ENCODE measurements at places on chromosomes 6 and 20.

- no peak for DNase-seq
Measured at GRCh38 chr20:5820738-5821137, 70.5 kb downstream of the SHLD1 start.

- peak; percentile 44 for DNase-seq
Measured at GRCh38 chr6:19866985-19867627, 29.9 kb downstream of the ID4 start.

DNA sequence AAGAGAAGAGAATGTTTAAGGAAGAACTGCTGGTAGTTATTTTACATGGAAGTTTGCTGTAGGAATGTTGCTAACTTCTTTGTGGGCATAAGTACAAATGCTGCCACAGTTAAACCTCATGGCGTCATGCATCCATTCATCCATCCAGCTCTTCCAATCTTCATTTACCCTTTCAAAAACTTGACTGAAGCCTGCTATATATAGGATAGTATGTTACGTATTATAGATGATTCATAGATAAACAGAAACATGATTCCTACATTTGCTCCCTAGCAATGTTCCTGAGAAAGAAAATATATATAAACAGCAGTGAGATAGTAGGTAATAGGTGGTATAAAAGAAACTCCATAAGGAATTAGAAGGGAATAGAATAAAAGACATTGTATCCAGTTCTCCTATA, 93.7 kb downstream of the NDUFAF5 start:
- DNase-seq: no peak

GRCh38 chr6:152338335-152339125, 298.6 kb downstream of the SYNE1 start:
- DNase-seq: no peak

DNA sequence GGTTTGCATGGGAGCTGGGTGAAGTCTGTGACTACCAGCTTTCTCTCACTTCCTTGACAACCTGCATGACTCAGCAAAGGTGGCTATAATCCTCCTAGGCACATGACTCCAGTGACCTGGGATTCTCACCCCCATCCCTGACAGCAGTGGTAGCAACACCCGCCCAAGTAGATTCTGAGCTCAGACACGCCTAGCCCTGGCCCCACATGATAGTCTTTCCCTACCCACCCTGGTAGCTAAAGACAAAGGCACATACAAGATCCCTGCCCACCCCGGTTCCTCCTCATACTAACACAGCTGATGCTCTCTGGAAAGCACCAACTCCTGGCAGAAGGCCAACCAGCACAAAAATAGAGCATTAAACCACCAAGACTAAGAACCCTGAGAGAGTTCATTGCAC, 25.9 kb upstream of the CRISP1 start:
- no peak for DNase-seq

GRCh38 chr6:5486214-5486613, 224.9 kb downstream of the FARS2 start:
- no peak for DNase-seq

- no peak for DNase-seq
Measured at GRCh38 chr20:62362590-62362940, 4.5 kb downstream of the LAMA5 start.

GRCh38 chr6:10411971-10412460, 2.9 kb downstream of the TFAP2A start:
- no peak for DNase-seq

GRCh38 chr6:139881236-139881635, 506.8 kb upstream of the CITED2 start:
- DNase-seq: no peak

- no peak for DNase-seq
Measured at GRCh38 chr20:4571759-4572531, 149.8 kb upstream of the PRND start.

- no peak for DNase-seq
Measured at GRCh38 chr6:158796353-158796752, 22.8 kb downstream of the EZR start.

GRCh38 chr6:117227245-117227962, 38.0 kb upstream of the VGLL2 start:
- DNase-seq: peak; percentile 5

DNA sequence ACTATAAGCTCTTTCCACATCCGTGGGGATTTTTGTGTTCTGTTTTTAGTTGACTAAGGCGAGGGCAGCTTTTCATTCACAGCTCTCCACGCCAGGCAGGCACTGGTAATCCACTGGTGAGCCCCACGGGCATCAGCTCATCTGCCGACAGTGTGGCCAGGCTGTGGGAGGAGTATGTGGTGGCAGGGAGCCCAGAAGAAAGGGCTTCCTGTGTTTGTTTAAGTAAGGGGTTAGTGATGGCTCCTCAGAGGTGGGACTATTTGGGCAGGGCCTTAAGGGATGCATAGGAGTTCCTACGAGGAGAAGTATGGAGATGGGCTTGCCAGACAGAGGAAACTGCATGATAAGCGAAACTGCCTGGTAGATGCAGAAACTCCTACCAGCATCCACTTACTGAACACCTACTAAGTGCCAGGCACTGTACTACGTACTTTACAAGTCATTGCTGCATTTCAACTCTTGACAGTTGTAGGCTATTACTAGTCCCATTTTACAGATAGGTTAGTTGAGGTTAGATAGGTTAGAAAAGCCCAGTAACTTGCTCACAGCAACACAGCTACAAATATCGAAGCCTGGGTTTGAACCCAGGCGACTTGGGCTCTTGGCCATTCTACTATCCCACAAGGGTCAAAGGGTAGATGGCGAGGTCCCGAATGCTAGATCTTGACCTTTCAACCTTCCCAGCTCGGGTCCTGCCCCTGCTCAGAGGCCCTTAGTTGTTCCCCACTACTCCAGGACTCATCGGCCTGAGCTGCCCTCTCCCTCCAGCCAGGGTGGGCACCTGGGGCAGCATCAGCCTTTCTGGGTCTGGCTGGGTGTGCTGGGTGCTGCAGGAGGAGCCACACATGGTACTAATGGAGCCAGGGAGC, 55.1 kb downstream of the CEBPB start:
- no peak for DNase-seq

DNA sequence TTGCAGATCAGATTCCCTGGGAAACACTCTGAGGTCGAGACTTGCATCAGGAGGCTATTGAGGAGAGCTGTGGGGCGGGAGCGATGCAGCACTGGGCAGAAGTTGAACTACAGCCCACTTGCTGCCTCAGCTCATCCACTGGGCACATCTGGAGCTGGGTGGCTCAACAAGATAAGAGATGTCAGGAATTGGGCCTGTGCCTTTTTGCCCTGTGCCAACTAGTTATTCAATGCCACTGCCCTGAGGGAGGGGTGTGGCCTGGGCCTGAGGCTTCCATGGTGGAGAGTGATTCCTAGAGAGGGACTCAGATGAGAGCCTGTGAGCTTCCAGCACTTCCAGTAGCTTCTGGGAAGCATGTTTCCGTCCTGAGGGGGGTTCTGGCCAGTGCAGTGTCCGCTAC, 32.7 kb downstream of the BRPF3 start:
- no peak for DNase-seq

DNA sequence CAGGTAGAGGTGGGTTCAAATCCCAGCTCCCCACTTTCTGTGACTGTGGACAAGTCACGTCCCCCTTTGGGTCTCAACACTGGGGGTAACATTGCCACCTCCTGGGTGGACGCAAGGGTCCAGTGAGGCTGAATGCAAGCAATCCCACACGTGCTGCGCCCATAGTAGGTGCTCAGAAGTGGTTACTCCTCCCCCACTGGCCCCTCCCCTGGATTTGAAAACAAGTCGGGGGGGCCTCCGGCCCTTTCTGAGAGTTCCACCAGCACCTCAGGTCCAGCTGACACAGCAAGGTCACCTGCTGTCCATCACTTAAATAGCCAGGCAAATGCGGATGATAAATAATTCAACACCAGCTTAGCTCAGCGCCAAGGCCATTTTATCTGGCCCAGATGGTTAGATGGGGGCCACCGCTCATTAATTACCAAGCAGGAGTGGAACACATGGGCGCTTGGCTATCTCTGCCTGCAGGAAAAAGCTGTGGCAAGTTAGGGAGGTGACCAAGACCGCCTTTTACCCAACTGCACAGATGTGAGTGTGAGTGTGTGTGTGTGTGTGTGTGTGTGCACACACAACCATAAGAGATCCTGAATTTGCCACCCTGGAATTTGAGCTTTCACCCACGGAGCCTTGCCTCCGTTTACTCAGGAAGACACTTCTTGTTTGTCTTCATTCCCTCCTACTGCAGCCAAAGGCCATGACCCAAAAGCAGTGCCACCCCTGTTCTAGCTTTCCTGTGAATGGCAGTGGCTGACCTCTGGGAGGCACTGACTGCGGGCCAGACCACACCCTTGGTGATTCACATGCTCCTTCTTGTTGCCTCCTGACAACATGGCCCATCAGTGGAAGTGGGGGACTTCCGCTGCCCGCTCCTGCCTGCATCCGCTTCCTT, 34.7 kb upstream of the KCNB1 start:
- DNase-seq: no peak

DNA sequence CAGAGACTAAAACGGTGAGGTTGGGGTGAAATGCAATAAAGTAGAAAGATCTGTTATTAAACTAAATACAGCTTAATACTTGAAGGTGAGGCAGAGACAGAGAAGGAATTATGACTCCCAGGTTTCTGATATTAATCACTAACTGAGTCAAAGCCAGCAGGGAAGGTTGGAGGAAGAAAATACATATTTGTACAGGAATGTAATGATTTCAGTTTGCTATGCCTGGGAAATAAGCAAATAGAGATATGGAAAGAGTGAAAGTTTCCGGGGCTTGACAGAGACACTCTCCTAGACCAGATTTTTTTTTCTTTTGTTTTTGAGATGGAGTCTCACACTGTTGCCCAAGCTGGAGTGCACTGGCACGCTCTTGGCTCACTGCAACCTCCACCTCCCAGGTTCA, 76.8 kb downstream of the PTPRK start:
- no peak for DNase-seq

GRCh38 chr6:129776542-129777330, 66.8 kb upstream of the ARHGAP18 start:
- no peak for DNase-seq

DNA sequence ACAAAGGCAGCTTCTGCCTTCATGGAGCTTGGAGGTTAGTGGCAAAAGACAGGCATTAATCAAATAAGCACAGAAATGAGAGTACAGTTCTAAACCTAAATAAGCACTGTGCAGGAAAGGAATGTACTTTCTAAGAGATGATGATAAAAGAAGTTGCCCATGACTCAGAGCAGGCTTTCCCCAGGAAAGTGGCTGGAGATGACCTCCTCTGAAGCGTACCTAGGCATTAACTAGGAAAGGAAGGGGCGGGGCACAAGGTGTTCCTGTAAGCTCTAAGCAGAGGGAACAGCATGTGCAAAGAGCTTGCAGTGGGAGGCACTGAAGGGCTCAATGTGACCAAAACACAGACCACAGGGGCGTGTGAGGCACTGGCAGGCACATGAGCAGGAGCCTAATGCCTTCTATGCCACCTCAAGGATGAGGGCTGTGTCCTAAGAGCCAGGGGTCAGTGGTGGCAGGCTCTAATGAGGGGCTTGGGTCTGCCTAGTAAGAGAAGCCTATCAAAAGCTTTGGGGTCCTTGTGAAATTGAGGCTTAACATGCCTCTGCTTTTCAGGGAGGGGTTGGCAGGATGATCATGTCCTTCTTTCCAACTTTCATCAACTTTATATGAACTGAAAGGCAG, 4.9 kb downstream of the SSTR4 start:
- DNase-seq: no peak

- no peak for DNase-seq
Measured at GRCh38 chr6:40585223-40585622, 1.9 kb downstream of the LRFN2 start.

- no peak for DNase-seq
Measured at GRCh38 chr6:64777941-64778785, 928.9 kb downstream of the EYS start.

- no peak for DNase-seq
Measured at GRCh38 chr20:20210327-20210726, 157.6 kb upstream of the INSM1 start.

GRCh38 chr20:34461779-34462087, 54.5 kb upstream of the DYNLRB1 start:
- no peak for DNase-seq

DNA sequence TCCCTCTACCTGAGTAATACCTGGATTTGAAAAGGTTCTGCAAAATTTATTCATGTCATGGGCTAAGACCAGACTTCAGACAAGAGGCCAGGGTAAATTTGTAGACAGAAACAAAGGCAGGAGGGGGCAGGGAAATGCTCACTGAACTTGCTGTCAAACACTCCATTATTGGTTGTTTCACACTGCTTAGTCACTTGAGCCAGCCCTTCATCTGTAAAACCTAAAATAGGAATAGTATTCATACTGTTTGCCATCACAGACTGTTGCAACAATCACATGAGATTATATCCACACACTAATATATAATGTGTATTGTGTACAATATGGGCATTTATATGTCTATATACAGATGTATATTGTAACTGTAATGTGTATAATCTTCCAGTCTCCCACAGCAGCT, 6.5 kb upstream of the TINAG start:
- no peak for DNase-seq

GRCh38 chr20:47561180-47561579, 59.5 kb downstream of the NCOA3 start:
- DNase-seq: peak; percentile 69
